Naive thymus-derived CD4-positive, alpha-beta T cell (primary cell): ENCODE measurements at places on chromosomes 2 and 18.

DNA sequence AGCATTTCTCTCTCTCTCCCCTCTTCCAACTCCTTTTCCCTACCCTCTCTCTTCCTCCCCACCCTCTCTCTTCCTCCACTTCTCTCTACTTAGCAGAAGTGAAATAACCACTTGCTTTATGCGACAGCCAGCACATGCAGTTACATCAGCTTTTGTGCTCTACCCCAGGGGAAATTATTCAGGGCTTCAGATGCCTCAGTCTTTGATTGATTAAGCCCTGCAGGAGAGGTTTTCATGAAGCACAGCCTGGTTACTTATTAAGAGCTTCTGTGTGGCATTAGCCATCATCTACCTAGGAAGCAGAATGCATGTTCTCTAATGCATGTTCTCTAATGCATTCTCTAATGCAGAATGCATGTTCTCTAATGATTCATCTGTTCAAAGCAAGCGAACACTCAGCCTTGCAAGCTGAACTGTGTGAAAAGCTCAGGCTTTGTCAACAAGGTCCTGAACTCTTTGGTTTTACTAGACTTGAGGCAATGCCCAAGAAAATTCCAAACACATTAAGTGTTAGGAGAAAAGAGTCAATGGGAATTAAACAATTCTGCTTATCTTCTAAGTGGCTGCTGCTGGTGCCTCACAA lies 56.1 kb downstream of the LHCGR start:
- DNase-seq = no peak

- no peak for DNase-seq
These were observed 398.8 kb downstream of the CCDC85A start for GRCh38 chr2:56582570-56582969.

GRCh38 chr2:11040992-11041391 lies 114.3 kb upstream of the SLC66A3 start:
- DNase-seq = no peak

GRCh38 chr2:128250229-128251025 lies 68.2 kb downstream of the HS6ST1 start:
- no peak for DNase-seq

DNA sequence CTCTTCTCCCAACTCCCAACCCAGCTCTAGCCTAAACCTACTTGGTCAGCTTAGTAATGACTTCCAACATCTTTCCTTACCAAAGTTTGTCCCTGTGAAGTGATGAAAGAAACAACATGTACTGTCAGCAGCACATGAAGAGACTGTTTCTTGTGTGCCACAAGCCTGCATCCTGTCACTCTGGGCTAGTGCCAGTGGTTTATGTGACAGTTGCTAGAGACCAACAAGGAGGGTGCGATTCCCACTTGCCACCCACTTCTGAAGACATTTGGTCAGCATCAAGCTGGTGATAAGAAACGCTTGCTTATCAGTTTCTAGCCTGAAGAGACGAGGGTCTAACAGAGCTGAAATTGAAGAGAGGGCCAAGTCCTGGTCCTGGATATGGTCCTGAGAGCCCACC lies 132.6 kb downstream of the COL4A4 start:
- DNase-seq = no peak

DNA sequence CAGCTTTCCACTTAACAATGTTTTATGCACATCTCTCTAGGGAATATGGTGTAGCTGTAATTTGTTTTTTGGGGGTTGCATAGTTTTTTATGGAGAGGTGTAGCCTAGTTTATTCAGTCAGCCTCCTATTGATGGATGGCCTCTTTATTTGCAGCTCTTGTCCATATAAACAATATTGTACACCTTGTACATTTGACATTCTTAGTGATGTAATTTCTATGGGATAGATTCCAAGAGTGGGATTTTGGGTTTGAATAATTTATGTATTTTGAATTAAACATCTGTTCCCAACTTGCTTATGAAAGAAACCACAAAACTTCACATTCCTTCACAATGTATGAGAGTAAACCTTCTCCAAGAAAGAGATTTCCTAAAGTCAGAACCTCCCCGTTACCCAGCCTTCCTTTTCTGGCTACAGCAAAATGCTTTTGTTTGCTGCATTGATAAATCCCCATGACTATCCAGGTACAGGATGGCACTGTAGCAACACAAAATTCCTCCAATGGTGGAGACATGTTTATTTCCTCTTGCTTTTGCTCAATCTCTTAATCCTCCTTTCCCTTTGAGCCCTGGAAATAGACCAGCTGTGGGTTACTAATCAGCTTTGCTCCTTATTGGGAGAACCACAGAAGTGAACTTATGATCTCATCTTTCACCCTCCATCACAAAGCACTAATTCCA lies 58.4 kb upstream of the GALR1 start:
- no peak for DNase-seq

- peak; percentile 19 for DNase-seq
These were observed 226.4 kb upstream of the MYT1L start for GRCh38 chr2:2557475-2557874.

DNA sequence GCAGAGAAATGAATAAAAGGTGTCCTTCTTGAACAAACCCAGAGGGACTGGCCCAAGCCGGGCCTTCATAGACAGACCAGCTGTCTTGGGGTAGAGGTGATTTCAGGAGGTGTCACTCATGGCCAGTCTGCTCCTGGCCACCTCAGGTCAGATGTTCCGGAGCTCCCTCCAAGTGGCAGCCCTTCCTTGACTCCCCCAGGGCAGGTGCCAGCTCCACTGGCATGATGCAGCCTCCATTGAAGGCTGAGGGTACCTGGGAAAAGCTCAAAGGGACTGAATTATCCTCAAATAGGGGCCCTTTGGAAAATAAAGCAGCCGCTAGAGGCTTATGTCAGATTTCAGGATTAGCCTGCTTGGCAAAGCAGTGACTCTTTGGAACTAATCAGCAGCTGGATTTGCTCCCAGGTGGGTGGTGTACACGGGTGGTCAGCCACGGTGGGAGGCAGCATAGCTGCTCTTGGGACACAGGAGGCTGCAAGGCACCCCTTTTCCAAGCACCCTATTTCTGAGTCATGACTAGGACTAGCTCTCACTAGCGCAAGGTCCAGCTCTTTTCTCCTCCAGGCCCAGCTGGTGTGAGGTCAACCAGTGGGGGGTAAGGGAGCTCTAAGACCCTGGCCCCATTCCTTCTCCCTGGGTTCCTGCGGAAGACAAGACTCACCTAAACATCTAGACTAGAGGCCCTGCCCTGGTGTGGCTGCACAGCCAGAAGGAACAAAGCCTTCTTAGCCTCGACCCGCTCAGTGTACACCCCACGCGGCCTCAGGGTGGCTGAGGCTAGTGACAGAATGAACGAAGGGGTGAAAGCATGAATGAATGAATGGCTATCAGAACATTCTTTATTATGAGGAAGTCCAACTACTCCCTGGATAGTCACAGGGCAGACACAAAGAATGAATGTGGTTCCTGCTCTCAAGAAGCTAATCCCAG lies 29.3 kb downstream of the HS1BP3 start:
- DNase-seq = no peak

GRCh38 chr2:151052850-151053660 lies 208.6 kb downstream of the RBM43 start:
- no peak for DNase-seq

GRCh38 chr2:240648650-240649275 lies 23.5 kb downstream of the GPR35 start:
- no peak for DNase-seq

GRCh38 chr2:235858881-235859280 lies 309.3 kb downstream of the GBX2 start:
- DNase-seq = no peak

- no peak for DNase-seq
These were observed 1132.1 kb upstream of the ZEB2 start for GRCh38 chr2:145652036-145652435.

DNA sequence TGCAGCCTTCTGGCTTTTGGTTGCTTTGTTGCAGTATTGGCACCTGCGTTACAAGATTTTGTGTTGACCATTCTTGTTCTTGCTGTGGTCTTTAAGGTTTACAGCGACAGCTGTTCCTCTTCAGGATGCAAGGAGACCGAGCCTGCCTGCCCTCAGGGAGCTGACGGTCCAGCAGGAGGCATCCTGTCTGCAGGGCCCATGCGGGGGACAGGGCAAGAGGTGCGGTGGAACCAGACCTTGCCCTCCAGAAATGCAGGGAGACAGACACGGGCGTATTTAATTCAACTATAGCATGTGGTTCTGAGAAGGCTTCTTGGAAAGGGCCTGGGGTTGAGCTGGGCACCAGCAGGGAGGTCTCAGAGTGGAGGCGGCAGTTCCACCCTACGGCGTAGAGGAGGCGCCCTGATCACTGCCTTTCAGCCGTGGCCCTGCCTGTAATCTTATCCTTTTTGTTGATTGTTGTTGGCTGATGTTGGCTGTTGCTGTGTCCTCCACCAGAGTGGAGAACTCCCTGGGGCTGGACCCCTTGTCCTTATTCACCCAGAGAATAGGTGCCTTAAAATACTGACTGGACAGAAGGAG lies 71.7 kb downstream of the HPCAL1 start:
- DNase-seq = no peak

DNA sequence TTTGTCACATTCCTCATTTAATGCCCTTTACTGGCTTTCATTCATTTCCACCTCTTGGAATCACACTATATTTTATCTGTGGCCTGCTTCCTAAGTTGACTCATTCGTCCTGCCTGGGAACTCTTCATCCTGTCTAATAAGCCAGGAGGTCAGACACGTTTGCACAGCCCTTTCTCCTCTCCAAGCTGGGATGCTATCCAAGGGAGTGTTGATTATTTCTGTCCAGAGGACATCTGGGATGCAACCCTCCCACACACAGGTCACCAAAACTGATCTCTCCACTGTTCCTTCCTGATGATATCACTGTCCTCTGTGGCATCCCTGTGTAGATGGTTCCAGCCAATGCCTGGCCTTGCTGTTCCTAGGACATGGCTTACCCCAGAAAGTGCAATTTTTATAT lies 79.8 kb upstream of the NOSTRIN start:
- DNase-seq = no peak

DNA sequence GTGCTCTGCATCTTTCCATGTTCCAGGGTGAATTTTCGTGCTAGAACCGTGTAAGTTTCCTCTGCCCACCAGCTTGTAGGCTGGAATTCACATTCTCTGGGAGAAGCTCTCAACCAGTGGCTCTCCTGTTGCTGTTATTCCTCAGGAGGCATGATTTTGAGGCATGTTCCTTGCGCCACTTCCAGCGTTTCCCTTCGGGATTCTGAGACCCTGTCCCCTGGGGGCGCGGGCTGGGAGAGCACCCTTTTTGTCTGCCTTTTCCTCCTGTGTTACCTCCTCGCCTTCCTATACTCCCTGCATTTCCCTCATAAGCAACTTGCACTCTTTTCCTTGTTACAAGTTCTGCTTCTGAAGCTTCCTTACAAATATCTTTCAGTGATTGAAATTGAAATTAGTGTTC lies 156.4 kb downstream of the PTPRM start:
- no peak for DNase-seq

DNA sequence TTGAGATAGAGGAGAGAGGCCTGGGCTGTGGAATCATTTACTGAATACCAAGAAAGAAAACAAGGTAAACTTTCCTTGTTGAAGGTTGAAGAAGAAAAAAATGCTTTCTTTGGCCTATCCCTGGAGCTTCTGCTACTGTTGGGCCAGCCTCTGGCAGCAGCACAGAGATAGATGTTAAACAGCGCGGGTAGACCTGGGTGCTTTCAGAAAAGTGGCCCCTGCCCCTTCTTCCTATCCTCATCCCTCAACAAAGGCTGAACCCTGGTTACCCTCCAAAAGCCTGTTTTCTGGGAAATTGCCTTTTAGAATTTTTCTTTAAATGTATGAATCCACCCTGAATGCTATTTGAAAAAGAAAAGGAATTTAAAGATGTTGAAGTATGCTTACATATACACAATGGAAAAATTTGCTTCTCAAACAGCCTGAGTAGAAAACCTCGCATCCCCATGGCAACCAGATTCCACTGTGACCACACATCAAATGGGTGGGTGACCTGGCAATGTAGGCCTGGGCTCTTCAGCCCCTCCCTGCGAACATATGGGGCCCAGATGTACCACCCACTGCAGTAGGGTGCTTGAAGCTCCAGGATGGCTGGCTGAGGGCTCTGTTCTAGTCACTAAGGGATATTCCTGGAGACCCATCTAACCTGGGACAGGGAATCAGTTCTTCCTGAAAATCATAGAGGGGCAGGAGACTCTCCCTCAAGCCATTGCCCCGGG lies 23.4 kb upstream of the CHRNA1 start:
- DNase-seq = no peak

DNA sequence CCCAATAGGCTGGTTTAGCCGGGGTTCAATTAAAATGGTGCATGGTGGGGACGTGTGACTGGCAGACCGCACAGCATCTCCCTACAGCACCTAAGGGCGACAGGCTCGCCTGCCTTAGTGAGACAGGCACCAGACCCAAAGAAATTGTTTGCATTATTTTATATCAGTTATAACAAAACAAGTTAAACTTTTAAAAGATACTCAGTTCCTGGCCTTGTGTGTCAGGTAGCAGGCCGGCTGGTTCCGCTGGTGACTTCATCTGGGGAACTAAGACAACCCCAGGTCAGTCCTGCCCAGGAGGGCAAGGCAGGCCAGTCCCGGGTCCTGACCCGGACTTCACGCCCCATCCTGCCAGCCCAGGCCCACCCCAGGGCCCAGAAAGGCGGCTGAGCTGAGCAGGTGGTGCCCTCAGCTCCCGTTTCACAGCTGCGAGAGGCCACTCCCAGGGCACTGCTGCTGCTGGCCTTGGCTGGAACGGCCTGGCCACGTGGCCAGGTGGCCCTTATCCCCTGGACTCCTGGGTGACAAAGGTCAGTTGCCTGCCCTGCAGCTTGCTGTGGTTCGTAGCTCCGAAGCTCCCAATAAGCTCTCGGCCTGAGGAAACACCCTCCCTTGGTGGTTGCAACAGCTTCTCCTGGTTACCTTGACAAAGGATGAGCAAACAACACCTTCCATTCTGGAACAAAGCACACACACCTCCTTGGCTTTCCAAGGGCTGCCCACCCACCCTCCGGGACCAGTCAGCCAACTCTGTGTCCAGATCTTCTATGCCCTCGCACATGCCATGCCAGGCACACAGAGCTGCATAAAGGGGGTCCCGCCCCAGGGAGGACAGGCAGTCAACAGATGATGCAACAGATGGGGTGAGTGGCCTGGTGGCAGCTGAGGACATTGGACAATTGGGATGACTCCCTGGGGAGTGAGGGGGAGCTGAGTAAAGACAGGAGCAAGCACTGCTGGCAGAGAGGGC lies 11.3 kb upstream of the AGXT start:
- no peak for DNase-seq

DNA sequence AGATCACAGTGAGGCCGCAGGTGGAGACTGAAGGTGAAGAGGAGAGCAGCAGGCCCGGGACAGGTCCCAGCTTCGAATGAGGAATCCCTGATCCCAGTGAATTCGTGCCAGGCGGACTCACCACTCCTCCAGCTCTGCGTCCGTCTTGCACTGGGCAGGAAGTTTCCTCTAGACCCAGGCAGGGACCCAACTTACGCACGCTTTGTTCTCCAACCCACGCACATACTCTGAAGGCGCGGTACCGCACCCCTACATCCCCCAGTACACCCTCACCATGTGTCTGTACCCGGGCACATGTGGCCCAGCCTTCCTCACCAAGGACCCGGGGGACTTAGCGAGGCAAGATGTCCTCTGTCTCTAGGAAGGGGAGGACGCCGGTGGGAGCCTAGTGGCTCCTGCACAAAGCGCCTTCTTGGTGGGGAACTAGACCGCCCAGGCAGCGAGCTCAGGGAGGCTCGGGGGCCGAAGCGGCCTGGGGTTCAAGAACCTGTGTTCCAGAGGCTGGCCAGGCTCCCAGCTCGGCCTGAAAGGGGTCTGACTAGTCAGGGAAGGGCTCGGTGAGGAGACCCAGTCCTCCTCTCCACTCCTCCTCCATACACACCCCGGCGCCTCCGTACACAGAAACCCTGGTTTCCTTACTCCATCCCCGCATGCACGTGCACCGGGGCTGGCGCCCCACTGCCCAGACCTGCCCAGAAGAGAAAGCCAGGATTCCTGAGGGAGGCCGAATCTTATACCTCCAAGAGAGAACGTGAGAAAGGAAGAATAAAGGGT lies 38.3 kb upstream of the ATP6V1B1 start:
- DNase-seq = no peak
